Coronary artery (tissue), 2 donors: ENCODE measurements at places on chromosomes 4 and X.

DNA sequence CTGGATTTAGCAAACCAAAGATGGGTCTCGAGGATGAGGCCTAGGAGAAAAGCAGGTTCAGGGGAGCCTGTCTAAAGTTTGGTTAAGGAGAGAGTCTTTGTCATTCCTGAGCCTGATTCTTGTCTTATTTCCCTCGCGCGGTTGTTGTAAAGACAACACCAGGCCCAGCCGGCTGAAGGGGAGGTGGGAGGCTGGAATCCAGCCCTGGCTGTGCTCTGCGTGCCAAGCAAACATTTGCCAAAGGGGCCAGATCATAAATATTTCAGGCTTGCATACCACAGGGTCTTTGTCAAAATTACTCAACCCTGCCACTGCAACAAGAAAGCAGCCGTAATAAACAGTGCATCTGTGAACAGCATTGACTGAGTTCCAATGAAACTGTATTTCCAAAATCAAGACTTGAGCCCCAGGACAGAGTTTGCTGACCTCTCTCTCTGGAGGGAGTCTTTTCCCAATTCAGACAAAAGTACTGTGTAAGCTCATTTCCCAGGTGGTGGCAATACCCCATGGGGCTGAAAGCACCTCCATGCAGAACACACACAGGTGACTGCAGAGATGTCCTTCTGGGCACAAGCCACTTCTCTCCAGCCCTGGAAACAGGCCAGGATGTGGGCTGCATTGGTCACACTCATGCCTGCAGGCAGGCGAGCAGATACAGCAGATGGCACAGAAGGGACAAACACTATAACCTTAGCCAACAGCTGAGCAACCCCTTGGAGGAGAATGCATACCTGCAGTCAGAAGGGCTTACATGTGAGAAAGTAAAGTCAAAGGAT lies 320.3 kb downstream of the STK32B start:
- DNase-seq = peak; percentile 55

DNA sequence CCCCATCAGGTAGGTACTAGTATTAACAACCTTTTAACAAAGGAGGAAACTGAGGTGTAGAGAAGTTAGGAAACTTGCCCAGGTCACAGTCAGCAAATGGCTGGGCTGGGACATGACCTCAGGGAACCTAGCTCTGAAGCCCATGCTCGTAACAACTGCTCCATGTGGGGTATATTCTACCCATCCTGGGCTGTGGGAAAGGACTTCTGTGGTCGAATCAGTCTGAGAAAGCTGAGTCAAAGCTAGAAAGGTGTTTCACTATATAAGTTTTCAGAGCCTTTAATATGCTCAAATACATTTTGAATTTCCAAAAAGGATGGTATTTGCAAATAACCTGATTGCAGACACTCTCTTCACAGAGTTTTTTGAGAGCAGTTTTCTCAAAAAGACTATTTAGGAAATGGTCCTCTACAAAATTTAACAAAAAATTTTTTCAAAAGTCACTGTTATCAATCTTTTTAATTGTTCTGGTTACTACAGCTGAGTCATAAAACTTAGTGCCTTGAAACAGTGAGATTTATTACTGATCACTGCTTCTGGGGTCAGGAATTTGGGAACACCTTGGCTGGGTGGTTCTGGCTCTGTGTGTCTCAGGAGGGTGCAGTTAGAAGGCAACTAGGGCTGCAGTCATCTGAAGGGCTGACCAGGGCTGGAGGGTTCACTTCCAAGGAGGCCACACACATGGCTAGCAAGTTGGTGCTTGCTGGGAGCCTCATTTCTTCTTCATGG lies 53.6 kb downstream of the NSG1 start:
- DNase-seq = no peak

DNA sequence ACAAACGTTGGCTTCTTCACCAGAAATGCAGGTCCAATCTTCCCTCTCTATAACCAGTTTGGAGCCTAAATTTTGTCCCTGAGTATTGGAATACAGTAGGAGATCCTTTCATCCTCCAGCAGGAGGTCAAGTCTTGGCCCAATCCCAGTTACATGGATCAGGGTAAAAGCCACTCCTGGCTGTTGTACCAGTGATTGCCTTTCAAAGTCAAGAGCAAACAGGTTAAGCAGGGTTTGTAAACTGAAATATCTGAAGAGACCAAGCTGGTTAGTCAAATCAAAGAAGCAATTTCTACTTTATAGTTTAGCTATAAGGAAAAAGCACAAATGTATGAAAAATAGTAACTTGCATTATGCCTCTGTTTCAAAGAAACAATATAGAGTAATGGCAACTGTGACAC lies 329.4 kb downstream of the NAF1 start:
- DNase-seq = no peak

GRCh38 chrX:43733699-43734098 lies 77.6 kb downstream of the MAOA start:
- DNase-seq = no peak

DNA sequence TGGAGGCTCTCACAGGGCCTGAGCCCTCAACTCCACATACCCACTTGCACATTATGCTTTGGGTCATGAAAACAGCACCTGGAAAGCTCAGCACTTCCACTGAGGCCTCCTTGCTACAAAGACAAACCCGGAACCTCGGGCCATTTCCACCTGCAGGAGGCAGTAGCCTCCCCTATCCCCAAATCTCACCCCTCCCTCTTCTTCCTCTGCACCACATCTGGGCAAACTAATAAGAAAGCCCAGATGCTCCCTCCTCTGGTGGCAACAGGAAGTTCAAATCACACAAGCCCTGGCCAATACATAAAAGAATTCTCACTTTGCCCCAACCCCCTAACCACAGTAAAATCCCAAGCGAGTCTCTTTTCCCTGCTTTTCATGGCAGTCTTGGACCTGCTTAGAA lies 136.4 kb downstream of the MAPK10 start:
- DNase-seq = no peak

- no peak for DNase-seq
These were observed 66.3 kb upstream of the TRIM2 start for GRCh38 chr4:153137677-153138630.

- DNase-seq = no peak
These were observed 26.7 kb upstream of the FGFR3 start for GRCh38 chr4:1766106-1767060.

- no peak for DNase-seq
These were observed 107.7 kb downstream of the APOOL start for GRCh38 chrX:85111347-85111746.

DNA sequence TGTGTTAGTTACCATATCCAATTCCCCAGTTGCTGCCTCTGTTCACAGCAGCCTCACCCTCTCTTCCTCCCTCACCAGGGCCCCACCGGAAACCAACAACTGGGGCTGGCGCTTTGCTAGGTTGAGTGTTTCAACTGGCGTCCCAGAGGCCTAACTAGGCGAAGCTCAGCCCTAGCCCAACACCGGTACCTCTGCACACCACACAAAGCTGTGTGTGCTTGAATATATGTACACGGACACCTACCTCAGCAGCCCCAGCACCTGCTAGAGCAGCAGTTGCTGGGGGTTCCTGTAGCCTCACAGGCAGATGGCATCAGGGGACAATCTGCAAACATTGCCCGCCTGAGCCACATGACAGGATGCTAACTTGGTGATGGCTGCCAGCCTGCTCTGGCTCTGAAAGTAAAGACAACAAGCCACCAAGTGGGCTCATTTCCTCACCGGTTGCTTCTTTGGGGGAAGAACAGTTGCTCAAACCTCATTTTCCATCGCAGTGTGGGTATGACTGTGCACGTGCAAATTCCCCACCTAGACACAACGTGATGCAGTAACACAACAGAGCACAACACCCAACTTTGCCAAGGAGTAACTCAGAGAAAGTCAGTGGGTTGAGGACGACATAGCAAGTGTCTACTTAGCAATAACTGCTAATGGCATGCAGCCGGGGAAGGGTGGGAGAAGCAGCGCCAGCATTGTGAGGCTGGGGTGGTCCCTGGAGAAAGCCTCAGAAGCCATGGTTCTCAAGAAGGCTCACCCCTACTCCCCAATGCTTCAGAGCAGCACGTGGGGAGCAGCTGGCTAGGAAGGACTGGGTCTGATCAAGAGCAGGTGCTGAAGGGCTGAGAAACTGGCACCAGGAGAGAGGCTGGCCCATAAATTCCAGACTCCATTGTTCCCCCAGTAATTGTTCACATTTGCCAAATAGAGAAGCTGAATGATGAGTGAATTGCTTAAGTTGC lies 139.5 kb downstream of the SH3KBP1 start:
- no peak for DNase-seq
